ENCODE measurements at places on chromosomes 16 and 17.

GRCh38 chr17:52383493-52384100 lies 225.1 kb upstream of the CA10 start:
- DNase-seq = peak; percentile 29

DNA sequence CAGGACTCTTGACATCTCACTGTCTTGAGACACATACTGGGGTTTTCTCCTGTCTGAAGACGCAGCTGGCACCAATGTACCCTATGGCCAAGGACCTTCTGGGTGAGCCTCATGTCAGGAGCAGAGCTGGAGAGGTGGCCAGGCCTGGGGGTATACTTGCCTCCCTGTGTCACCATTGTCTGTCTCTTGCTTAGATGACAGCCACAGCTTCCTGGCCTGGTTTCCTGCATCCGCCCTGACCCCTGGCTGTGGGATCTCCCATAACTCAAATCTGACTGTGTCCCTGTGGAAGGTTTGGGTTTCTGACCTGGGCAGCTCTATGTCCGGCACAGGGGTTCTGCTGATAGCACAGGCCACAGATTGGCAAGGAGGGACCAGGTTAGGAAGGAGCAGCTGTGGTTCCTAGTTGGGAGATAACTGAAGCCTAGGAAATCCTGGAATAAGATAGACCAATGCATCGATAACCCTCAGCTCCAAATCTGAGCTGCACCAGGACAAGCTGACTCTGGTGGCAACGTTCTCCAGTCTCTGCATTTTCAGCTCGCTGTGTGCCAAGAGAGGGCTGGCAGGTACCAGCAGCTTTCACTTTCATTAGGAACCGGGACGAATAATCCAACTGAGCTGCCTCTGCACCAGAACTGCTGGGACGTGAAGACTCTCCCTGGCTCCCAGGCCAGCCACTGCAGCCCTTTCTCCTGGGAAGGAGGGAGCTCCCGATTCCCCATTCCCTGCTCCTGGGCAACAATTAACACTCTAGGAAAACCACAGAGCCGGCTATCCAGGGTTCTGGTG lies 5.0 kb downstream of the DEXI start:
- no peak for DNase-seq

DNA sequence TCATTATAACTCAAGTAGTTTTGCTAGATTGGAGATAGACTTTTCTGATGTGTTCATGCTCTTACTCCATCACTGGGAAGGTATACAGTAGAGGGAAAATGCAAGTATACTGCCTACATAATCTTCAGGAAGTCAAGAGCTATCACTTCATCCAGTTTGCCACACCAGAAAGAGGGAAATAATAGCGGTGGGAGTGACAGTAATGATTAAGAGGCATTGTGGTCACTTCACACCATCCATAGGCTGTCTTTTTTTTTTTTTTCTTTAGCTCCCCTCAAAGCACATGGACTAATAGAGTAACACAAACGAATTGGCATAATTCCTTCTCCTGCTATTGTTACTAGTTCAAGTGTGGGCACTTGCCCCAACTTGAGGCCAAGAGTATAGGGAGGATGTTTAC lies 28.4 kb upstream of the HLF start:
- no peak for DNase-seq

DNA sequence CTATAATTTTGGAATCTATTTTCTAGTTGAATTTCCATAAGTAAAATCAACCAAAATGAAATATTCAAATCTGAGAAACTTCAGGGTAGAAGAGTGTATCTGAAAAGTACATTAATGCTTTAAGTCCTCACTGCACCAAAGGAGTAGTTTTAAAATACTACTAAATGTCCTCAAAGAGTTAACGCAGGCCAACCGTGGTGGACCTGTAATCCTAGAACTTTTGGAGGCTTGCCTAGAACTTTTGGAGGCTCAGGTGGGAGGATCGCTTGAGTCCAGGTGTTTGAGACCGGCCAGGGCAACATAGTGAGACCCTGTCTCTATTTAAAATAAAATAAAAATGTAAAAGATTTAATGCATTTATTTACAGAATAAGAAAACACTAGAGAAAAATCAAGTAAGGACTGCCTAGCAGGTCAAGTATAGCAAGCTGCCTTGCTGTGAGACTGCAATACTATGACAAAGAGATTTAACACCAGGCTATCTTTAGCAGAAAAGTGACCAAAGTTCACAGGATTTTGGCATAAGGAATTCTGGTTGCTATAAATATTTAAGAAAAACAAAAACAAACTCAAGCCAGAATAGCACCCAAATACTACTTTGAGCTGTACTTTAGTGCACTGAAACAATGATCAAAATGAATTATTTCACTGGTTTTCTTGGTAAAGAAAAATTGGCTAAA lies 41.0 kb downstream of the CHCT1 start:
- peak; percentile 27 for DNase-seq

GRCh38 chr16:31476303-31477219 lies 4.6 kb downstream of the TGFB1I1 start:
- no peak for DNase-seq

- no peak for DNase-seq
Measured at GRCh38 chr17:6700948-6701307, 12.2 kb downstream of the SLC13A5 start.

- no peak for DNase-seq
Measured at GRCh38 chr17:4901648-4902344, 1.1 kb downstream of the CHRNE start.

GRCh38 chr16:785563-786535 lies 2.3 kb downstream of the RPUSD1 start:
- peak; percentile 32 for DNase-seq

DNA sequence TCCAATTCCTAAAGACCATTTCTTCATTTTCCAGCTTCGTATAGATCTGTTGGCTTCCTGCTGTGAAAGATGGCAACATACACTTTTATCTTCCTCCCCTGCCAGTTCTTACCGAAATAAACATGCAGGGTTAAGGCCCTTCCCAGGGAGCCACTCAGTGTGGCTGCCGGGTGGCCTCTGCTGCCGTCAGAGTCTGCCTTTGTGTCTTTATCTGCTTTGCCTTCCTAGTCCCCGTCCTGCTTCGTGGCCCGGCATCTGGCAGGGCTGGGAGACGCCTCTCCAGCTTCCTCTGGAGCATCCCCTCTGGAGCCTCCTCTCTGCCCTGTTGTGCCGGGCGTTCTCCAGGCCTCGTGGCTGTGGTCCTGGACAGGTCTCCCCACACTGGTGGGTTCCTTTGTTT lies 30.3 kb upstream of the CAPN15 start:
- DNase-seq = no peak

DNA sequence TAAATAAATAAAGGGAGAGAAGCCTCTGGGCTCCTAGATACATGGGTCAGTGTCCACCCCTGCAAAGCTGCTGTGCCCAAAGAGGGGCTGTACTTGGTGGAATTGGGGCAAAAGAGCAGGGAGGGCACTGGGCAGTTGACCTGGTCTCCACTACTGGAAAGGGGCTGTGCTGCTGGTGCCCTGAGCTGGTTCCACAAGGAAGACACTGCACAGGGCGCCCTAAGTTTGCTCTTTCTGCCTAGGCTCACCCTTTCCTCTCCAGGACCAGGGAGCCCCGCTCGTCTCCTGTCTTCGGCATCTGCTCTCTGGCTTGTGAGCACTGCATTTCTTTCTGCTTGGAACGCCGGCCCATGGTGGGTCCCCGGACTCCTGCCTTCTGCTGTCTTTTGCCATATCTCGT lies 161.9 kb downstream of the SEC14L1 start:
- DNase-seq = no peak

- no peak for DNase-seq
Measured at GRCh38 chr17:42305543-42306384, 17.5 kb downstream of the STAT5A start.

GRCh38 chr17:29607557-29608195 lies 14.7 kb downstream of the ANKRD13B start:
- no peak for DNase-seq

DNA sequence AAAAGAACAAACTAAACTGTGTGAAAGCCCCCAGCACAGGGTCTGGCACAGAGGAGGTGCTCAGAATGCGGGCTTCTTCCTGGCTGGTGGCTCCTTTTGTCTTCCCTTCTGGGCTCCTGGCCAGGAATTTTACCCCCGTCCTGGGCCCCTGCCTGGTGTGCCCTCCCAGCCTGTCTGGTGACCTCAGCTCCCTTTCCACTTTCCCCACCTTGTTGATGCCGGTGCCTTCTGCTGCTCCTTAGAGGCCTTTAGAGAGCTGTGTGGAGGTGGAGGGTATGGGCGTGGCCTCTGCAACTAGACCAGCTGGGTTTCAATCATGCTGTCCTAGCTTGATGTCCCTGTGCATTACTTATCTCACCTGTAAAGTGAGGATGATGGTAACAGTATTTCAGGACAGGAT lies 16.8 kb downstream of the PIRT start:
- DNase-seq = no peak

- DNase-seq = peak; percentile 70
Measured at GRCh38 chr16:57277586-57277985, 6.9 kb downstream of the PLLP start.

GRCh38 chr17:9531034-9531433 lies 44.6 kb downstream of the STX8 start:
- DNase-seq = no peak

DNA sequence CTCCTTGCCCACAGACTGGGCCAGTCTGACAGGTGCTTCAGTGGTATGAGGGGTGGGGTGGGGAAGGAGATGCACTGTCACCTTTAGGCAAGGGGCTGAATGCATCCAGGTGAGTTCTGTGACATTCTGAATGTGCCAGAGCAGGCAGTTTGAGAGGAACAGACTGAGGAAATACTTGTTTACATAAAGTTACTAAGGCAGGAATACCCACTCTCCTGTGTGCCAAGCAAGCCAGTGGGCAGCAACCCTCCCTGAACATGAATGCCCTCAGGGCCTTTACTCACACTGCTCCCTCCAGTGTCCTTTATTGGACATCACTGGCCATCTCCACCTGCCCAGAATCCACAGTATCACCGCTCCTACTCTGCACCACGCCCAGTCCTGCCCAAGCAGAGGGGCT lies 33.1 kb upstream of the ULK2 start:
- DNase-seq = no peak

GRCh38 chr17:50263331-50264262 lies 10.7 kb upstream of the TMEM92 start:
- DNase-seq = no peak

DNA sequence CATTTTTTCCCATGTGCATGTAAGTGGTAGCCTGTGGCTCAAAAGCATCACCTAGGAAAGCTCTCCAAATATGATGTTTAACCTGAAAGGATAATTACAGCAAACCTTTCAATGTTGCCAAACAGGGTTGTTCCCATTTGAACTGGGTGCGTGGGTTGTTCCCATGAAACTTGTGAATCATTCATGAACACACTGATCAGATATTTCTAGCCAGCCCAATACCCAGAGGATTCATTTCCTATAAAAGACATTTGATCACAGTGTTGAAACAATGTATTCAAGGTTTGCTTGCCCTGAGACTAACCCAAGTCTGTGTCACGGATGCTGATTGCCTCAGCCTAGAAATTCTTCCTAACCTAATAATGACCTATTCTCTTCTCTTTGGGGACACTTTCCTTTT lies 12.9 kb downstream of the KRT39 start:
- peak; percentile 61 for DNase-seq

- DNase-seq = no peak
Measured at GRCh38 chr16:54412777-54413455, 126.3 kb upstream of the IRX3 start.

DNA sequence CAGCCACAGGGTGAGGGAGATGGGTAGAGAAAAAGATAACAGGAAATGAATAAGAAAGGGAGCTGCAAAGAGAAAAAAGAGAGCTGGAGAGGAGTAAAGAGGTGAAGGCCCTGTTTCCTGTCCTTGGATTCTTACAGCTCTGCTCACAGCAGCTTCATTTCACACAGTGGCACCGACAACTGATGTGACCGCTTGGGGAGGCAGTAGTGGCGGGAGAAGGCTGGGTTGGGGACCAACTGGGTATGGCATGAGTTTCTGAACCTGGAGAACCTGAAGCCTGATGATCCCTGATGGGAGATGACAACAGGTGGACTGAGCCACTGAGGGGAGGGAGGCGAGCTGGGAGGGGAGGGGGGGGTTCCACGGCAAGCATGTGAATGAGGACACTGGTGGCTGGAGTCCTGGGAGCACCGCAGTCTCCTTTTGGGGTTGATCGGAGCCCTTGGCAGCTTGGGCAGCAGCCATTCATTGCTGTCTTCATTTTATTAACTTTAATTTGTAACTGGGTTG lies 34.3 kb upstream of the TOB1 start:
- DNase-seq = no peak

- no peak for DNase-seq
Measured at GRCh38 chr17:60809421-60809820, 131.8 kb downstream of the BCAS3 start.

- DNase-seq = peak; percentile 13
Measured at GRCh38 chr17:35709874-35710273, 21.6 kb upstream of the RASL10B start.

GRCh38 chr16:81337097-81337496 lies 22.3 kb downstream of the GAN start:
- no peak for DNase-seq

- DNase-seq = no peak
Measured at GRCh38 chr17:17503566-17504130, 7.5 kb upstream of the RASD1 start.
